ENCODE measurements at places on chromosomes 7 and 10. TPM values are rescaled to one million over a fixed set of nuclear protein-coding genes. Genes with fewer than 3 reads are reported as not detected.
A peak's percentile ranks its signal among the peaks of the same experiment; 100 is the strongest.

- no peaks in the 10 kb centered on the region for H3K27me3 ChIP-seq
- DNase-seq: no peak
- no peaks in the 10 kb centered on the region for H3K4me1 ChIP-seq
- H3K27ac ChIP-seq: no peak overlapping the region
- no peak overlapping the region for H3K4me3 ChIP-seq
Observed at GRCh38 chr10:117334926-117335325, 40.3 kb downstream of the PDZD8 start.

Gene NME8
- total RNA-seq: 1.1 TPM

Gene NFE2L3
- total RNA-seq: 6.2 TPM

Gene SPDYE11
- total RNA-seq: not detected

DNA sequence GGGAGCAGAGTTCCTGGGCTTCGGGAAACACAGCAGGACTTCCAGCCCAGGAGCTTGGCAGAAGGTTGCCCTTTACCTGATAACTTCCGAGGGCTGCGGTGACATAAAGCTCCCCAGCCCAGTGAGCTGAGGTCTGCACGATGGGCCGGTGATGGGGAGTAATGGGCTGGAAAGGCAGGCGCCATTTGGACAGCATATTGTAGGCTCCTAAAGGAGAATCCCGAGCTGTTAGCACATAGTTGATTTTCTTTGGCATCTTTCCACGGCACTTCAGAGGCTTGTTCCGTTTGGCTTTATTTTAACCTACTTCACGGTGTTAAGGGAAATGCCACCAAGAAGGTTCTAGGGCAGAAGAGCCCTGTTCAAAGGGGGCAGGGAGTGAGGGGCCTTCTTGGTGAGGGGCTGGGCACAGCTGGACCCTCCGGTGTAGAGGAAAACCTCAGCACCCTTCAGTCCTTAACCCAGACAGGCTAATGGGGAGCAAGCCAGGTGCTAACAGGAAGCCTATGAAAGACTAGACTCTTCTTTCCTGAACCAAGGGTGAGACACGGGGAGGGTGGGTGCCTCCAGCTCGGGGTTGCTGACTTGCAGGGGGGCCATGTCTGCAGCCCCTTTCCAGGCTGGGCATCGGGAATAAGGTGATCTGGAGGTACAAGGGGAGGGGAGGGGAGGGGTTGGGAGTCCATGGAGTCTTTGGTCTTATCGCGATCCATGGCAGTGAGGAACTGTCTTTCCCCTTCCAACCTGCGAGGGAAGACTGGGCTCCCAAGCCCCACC lies 347.7 kb downstream of the GLRX3 start:
- no peaks in the 10 kb centered on the region for H3K36me3 ChIP-seq
- H3K4me3 ChIP-seq: no peak overlapping the region
- no peak overlapping the region for H3K27ac ChIP-seq
- no peak for DNase-seq
- no peaks in the 10 kb centered on the region for H3K4me1 ChIP-seq

- no peak for DNase-seq
- no peak overlapping the region for H3K4me3 ChIP-seq
- no peak overlapping the region for H3K27ac ChIP-seq
- no peaks in the 10 kb centered on the region for H3K36me3 ChIP-seq
- H3K4me1 ChIP-seq: no peaks in the 10 kb centered on the region
- H3K27me3 ChIP-seq: no peaks in the 10 kb centered on the region
Observed at GRCh38 chr10:75487087-75487754, 55.8 kb downstream of the LRMDA start.

Gene VWDE
- 0.84 TPM for total RNA-seq

- no peaks in the 10 kb centered on the region for H3K4me1 ChIP-seq
- peak; percentile 75 for DNase-seq
- no peaks in the 10 kb centered on the region for H3K27me3 ChIP-seq
- peak overlapping the region; percentile 31 for H3K27ac ChIP-seq
- no peaks in the 10 kb centered on the region for H3K36me3 ChIP-seq
Observed at GRCh38 chr7:155257482-155258225, 40.0 kb upstream of the INSIG1 start.

GRCh38 chr10:12661671-12662070 lies 312.3 kb downstream of the CAMK1D start:
- H3K27ac ChIP-seq: no peak overlapping the region
- no peaks in the 10 kb centered on the region for H3K36me3 ChIP-seq
- DNase-seq: no peak
- no peak overlapping the region for H3K4me3 ChIP-seq
- H3K27me3 ChIP-seq: no peaks in the 10 kb centered on the region
- H3K4me1 ChIP-seq: peaks cover 4% of the 10 kb centered on the region

GRCh38 chr7:69773535-69774225 lies 175.4 kb downstream of the AUTS2 start:
- H3K4me1 ChIP-seq: peaks cover 9% of the 10 kb centered on the region
- H3K27me3 ChIP-seq: no peaks in the 10 kb centered on the region
- no peak overlapping the region for H3K4me3 ChIP-seq
- no peaks in the 10 kb centered on the region for H3K36me3 ChIP-seq

All from upper lobe of left lung (tissue), 6 donors.